Fibroblast of skin of right quadriceps (primary cell): ENCODE measurements at places on chromosomes 2 and 18.

- peak; percentile 80 for DNase-seq
Measured at GRCh38 chr2:72887740-72888437, 681 bp downstream of the SPR start.

GRCh38 chr2:56749152-56749752, 565.5 kb downstream of the CCDC85A start:
- peak; percentile 46 for DNase-seq

DNA sequence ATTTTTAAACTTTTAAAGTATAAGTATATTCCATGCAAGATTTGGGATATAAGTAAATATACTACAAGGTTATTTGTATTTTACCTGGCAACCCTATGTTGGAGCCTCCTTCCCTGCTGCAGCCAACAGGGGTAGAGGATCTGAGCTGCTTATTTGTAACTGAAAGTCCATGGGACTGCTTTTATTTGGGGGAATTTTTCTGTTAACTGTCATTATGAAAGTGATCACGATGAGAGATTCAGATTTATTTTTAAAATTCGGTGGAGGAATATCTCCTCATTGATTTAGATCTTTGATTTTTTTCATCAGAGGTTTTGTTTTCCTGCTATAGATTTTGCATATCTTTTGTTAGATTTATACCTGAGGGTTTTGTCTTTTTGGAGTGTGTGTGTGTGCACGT, 215.9 kb downstream of the PRKCE start:
- DNase-seq = no peak

- no peak for DNase-seq
Measured at GRCh38 chr2:221876016-221876415, 303.9 kb upstream of the EPHA4 start.

DNA sequence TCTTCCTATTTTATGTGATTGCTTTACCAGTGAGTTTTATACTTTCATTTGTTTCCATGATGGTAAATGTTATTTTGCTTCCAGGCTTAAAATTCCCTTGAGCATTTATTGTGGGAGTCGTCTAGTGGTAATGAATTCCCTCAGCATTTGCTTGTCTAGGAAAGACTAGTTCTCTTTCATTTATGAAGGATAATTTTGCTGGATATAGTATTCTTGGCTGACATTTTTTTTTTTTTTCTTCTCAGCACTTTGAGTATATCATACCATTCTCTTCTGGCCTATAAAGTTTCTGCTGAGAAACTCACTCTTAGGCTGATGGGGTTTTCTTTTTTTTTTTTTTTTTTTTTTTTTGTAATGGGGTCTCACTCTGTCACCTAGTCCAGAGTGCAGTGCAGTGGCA, 99.1 kb downstream of the EDAR start:
- DNase-seq = no peak

DNA sequence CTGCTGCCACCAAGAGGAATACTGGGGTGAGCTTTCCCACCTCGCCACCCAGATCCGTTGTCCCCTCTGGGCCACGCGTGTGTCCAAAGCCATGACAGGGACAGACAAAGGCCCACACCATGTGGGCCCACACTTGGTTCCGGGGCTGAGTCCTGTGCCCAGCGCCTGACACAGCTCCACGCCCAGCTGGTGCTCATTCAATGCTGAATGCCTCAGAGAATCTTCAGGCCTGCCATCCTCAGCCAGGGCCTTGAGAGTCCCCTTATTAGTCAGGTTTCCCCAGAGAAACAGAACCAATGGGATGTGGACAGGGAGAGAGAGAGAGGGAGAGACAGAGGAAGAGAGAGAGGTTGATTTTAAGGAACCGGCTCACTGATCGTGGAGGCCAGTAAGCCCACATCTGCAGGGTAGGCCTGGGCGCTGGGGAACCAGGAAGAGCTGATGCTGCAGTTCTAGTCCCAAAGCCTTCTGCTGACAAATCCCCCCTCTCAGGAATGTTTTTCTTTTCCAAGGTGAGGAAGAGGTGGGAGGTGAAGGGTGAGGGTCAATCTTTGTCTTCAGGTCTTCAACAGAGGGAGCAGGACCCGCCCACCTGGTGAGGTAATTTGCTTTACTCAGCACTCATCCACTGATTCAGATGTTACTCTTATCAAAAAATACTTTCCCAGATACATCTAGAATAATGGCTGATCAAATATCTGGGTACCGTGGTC, 10.2 kb upstream of the SPATA3 start:
- DNase-seq = no peak
